Dorsolateral prefrontal cortex (tissue), 122 donors: ENCODE measurements at places on chromosomes 16 and 17. TPM values are rescaled to one million over a fixed set of nuclear protein-coding genes. Genes with fewer than 3 reads are reported as not detected.

PPL gene
- total RNA-seq, result 25.6 TPM

RNF222 gene
- total RNA-seq, result not detected

MYH13 gene
- total RNA-seq, result 0.11 TPM

POLR2C gene
- total RNA-seq, result 60.0 TPM

LGALS9C gene
- total RNA-seq, result not detected

PHF23 gene
- 45.9 TPM for total RNA-seq
